Activated T-helper 1 cell treated with Interleukin-2 at 50 U/mL for 16 hours (primary cell): ENCODE measurements at places on chromosomes 1 and 21.

- DNase-seq, result no peak
Observed at GRCh38 chr1:14976256-14976655, 177.3 kb upstream of the TMEM51 start.

GRCh38 chr1:109198745-109199144 lies 15.0 kb upstream of the SARS1 start:
- DNase-seq, result no peak

DNA sequence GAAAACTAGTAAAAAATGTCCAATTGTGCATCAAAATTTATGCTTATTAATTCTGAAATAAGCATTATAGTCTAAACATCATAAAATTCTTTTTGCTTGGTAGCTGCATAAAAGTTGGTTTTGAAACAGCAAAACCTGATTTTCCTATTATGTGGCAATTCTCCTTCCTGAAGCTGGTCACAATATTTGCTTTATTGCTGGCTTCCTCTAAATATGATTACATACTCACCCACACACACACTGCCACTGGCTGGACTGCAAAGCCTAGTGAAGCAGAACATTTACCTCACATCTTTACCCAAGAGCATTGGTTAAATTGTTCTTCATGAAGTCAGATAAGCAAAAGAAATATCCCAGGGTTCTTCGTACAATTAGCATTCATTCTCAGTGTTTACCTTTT lies 103.0 kb downstream of the NR5A2 start:
- DNase-seq, result no peak

- peak; percentile 69 for DNase-seq
Observed at GRCh38 chr1:206923009-206923960, 1.5 kb upstream of the FCMR start.

DNA sequence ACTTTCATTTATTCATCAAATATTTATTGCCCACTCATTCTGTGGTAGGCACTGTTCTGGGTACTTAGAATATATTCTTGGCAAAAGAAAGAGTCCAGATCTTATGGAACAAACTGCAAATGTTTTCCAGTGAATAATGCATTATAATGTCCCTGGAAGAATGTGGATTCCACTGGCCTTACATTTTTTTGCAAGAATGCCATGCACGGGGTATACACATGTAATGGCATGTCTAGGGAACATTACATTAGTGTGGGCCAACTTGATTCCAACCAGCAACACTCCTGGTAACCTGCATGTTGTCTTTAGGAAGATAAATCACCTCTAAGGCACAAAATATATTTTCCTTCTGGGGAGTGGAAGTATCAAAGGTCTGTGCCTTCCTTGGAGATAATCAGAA lies 33.0 kb upstream of the IFI44L start:
- no peak for DNase-seq
